Endothelial cell of umbilical vein (primary cell): ENCODE measurements at places on chromosomes 5 and 9.

DNA sequence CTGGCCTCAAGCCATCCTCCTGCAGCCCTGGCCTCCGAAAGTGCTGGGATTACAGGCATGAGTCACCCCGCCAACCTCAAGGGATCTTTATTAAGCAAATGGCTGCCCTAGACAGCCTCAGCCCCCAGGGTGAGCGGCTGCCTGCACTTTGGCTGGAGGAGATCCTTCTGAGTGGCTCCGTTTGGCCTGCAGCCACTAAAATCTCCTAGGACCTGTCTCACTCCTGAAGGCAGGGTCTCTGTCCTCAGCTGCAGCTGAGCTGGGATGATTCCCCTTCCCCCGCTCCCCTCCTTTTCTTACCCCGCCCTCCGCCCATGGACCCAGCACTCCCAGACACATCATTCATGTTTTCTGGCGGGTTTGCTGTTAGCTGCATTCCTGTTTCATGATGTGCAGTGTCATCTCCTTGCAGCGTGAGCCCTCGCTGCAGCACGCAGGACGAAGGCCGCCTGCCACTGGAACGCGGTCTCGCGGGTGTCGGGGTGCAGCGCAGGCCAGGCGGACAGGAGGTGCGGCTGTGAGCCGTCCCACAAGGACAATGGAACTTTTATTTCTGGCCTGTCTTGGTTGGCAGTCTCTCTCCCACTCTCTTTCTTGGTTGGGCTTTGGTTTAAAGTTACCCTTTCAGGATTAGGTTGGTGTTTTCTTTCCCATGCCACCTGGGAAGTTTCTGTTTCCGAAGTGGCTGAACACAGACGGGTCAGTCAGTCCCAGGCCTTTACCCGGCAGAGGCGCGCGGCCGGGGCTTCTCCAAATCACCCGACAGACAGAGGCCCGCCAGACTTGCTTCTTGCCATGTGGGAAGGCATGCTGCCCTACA, 137.1 kb downstream of the FOXD1 start:
- no peak for DNase-seq

DNA sequence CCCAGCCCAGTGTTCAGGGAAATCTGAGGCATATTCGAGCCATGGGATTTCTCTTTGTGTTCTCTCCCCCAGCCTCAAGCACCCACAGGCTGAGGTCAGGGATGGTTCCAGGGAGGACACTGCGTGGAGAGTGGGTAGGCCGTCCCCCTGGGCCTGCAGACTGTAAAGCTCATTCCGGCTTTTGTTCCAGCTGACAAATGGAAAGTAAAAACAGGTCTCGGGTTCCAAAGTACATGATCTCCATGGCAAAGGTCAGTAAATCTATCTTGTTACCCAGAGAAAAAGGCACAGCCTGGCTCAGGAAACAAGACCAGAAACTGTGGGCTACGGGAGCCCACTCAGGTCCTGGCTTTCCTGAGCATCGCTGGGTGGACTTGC, 116.2 kb downstream of the ROR2 start:
- DNase-seq: no peak

DNA sequence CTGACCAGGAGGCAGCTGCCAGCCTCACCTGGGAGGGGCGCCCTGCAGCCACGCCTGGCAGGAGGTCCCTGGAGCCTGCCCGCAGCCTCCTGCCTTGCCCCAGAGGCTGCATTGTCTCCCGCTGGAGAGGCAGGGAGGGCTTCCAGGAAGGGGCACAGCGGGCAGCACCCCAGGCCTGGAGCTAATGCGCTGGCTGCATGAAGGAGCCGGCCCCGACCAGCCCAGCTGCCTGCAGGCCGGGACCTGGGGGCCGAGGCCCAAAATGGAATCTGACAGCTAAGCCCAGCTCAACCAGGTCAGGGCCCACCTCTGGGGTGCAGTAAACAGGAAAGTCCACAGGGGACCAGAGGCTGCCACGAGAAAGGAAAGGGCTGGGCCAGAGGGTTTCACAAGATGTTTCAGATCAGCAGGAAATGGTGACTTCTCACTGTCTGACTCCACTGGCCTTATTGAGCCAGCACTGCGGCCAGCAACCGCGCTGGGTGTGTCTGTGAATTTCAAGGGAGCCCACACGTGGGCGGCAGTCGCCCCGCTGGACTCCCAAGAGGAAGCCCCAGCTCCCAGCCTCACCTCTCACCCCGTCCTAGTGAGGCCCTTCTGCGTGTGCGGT, 18.6 kb upstream of the NOTCH1 start:
- no peak for DNase-seq

GRCh38 chr5:157602505-157602904, 26.9 kb upstream of the ADAM19 start:
- peak; percentile 24 for DNase-seq

DNA sequence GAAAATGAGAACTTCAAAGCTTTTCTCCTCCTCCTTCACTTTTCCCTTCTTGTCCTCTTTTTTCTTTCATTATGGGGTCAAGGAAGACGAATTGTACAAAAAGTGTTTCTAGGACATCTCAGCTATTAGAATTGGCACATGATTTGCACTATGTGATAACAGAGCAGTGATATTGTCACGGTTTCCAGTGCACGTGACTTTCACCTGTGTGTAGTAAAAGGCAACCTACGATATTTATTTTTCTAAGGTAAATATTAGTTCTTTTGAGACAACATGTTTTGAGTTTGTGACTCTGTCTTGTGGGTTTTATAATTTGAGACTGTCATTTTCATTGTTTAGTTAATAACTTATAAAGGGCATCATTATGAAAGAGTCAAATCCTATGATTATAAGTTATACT, 213.1 kb downstream of the PSAT1 start:
- DNase-seq: no peak
